ENCODE measurements at places on chromosomes 1 and 21.

DNA sequence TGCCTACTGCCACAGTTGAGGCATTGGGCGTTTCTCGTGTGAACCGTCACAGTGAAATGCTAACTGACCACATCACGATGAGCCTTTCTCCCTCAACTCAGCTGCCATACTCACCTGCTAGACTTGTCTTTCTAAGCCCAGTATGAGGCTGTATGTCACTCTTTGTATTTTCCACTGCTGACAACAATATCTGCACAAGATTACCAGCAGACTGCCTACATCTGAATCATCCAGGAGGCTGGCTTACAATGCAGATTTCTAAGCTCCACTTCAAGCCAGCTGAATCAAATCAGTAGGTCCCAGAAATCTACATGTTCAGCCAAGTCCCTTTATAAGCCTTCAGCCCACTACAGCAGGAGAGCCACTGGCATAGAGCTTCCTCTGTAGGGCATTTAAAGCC lies 355.0 kb upstream of the DUSP10 start:
- DNase-seq, result no peak

DNA sequence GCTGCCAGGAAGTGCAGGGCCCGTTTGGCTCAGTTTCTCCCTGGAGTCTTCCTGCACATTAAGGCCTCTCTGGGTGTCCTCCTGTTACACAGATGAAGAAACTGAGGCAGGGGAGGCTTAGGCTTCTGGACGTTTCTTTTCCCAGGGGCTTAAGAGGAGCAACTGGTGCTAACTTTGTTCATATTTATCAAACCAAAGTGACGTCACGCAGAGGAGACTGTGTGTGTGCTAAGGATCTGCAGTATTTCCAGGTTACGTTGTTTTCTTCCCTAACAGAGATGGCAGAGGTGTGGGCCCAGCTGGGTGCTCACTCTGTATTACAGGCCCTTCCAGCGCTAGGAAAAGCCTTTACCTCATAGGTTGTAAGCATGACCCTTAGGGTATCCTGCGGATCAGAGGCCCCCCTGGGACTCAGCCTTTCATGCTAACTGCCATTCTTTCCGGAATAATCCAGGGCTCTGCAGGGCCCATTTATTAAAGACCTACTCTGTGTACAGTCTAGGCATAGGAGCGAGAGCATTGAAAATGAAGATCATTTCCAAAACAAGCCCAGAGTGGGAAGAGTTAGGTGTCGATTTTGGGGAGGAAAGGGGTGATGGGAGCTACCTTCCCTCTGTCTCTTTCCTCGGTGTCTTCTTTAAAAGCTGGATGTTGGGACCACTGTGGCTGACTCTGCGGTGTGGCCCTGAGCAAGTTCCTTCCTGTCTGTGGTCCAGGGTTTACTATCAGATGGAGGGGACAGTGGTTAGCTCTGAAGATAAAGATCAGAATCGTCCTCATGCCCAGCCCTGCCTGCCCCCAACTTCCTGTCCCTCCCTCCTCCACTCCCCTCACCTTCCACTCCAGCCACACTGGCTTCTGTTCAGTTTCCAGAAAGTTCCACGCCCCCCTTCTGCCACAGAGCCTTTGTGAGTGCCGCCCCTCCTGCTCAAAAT lies 4.6 kb downstream of the AGTRAP start:
- DNase-seq, result no peak

GRCh38 chr1:241401156-241401555 lies 44.2 kb upstream of the RGS7 start:
- DNase-seq, result no peak

GRCh38 chr1:151887028-151887427 lies 22.3 kb downstream of the THEM4 start:
- DNase-seq, result no peak

DNA sequence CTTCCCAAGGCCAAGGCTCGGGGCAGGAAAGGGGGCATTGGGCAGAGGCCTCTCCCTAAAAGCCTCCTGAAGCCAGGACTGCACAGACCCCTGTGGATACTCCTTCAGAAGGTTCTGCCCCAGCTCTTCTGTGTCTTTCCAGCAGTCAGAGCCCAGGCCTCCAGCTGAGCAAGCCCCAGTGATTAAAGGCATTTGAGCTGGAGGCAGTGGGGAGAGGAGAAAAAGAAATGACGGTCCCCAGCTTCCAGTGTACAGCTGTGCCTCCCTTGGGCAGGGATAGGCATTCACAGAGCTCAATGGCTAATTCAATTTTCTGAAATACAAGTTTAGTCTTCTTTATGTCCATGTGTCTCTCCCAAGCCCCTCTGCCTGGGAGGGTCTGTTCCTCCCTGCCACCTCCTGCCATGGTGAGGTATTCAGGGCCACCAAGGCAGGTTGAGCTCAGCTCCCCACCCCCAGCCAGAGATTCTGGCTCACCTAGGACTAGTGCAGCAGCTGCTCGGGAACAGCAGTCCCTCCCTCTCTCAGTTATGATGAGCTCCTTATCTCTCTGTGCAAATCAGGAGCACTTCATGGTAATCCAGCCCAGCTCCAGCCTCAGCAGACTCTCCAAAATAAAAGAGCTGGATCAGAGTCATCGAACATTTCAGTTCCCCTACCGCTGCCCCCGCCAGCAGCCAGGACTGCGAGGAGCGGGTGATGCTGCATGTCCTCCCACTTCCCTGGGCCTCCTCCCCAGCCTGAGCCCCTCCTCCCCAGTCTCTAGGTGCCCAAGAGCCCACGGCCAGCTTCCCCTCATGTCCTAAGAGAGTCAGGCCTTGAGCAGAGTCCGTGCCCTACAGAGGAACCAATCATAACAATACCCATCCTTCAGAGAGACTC lies 208.4 kb upstream of the ZC3H12A start:
- DNase-seq, result no peak

DNA sequence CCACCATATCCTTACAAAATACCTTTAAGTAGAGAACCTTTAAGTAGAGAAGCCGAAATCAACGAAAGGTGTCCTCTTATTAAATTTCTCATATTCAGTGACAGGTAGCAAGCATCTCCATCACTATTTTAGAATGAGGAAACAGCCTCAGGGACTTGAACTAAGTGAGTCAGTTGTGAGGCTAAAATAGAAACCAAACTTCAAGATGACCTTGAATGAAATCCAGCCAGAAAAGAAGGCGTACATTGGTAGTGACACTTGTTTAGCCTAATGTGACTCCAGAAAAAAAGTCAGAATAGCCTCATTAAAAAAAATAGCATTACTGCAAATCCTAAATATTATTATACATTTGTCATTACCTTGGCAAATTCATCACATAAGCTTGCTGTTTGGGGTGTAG lies 20.1 kb downstream of the RGS8 start:
- no peak for DNase-seq

DNA sequence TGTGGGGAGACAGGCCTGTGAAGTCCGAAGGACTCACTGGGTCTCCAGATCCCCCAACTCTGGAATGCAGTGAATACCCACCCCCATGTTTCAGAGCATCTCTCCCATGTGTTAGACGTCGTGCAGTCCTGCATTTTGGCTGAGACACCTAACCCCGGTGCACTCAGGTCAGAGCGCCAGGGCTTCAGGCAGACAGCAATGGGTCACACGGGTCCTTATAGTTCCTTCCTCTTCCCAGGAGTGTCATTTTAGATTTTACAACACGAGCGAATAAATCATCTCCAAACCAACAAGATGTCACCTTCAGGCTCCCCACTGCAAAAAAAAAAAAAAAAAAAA lies 5.1 kb downstream of the PRRX1 start:
- no peak for DNase-seq

DNA sequence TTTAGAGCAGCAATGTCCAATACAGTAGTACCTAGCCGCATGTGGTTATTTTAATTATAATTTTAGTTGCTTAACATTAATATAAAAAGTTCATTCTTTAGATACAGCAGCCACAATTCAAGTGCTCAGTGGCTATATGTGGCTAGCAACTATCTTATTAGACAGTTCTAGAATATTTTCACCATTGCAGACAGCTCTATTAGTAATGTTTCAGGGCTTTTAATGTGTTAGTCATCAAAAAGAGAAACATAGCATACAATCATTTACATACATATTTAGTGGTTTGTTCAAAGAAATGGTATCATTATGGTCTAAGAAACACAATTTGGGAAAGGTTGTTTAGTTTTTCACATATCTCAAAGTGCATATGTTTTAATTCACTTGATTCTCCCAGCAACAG lies 66.6 kb upstream of the DYNLT5 start:
- no peak for DNase-seq

GRCh38 chr1:68115308-68115707 lies 64.9 kb upstream of the DIRAS3 start:
- no peak for DNase-seq

DNA sequence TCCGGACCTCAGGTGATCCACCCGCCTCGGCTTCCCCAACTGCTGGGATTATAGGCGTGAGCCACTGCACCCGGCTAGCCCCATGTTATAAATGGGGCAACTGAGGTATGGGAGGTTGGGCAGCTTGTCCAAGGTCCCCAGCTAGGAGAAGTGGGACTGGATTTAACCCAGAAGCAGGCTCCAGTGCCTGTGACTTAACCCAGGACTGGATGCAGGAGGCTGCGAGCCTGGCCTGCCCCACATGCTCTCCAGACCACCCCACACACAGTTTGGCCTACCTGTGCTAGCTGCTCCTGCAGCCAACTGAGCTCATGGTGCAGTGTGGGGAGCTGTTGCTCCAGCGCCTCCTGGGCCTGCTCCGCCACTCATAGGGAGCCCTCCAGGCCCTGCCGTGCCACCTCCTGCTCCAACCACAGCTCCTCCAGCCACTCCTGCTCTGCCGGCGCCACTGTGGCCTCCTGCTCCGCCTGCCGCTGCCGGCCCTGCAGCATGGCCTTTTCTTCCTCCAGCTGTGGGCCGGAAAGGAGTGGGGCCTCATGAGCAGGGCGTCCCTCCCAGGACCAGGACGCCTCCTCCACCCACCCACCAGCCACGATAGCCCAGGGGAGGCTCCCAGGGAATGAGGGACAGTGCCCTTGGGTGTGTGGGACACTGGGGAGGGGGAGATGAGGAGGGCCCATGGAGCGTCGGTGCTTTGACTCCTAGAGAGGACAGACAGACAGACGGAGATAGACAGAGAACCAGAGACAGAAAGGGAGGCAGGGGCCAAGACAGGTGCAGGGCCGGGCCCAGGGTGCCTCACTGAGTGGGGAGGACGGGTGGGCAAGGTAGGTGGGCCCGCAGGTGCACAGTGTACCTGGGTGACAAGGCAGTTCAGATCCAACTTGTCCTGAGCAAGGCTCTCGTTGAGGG lies 12.4 kb upstream of the NBPF1 start:
- no peak for DNase-seq

DNA sequence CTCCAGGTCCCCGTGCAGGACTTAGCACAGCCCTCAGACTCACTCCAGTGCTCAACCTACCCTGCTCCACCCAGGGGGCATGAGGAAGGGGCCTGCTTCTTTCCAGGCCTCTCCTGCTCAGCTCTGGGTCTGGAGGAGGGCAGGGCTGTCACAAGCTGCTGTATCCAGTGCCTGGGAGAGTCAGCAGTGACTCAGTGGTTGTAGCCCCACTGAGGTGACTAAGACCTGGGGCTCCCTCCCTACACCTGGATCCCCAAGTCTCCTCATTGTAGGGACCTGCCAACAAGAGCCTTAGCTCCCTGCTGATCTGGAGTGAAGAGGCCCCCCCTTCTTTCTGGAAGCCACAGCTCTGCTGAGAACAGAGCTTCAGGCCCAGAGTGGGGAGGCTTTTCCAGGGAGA lies 36.1 kb upstream of the FAM131C start:
- no peak for DNase-seq

GRCh38 chr1:203426870-203427269 lies 48.7 kb upstream of the PRELP start:
- DNase-seq, result no peak

DNA sequence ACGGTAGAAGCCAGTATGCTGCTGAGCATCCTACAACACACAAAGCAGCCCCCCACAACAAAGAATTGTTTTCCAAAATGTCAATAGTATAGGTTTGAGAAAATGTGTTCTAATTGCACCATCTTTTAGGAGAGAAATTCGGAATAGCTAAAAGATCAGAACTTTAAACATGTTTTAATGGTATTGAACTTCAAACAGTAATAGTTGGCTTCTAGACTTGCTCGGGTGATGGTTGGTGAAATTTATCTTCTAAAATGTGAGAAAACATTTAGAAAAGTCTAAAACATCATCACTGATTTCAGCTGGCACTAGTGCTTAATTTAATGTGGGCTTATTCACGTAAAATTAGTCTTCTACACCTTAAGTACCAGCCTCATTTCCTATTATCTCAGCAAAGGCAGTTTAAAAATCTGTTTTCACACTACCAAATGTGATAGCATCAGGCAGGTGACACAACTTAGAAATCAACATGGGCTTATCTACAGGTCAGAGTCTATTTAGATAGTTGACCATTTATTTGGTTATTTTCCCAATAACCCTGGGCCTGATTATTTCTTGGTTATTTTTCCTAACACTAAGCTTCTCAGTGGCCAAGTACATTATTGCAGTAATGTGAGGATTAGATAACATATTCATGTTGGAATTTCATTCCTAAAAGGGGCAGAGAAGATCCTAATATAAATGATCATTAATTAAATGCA lies 399.3 kb upstream of the PKN2 start:
- DNase-seq, result no peak

DNA sequence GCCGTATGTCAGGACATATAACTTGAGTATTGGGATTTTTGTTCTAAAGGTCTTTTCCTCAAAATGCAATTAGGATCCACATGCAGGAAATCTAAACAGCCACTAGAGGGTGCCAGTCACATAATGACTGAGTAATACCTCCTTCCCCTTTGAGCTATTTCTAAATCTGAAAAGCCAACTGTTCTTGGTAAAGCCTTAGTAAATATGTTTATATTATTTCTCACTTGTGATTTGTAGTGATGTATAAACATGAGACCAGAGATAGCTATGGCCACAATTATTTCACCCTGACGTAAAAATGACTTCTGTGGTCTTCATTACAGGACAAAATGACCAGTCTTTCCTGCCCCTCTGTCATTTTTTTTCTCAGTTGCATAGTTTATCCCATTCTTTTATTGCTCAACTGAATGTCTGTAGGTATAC lies 41.0 kb upstream of the DR1 start:
- no peak for DNase-seq

DNA sequence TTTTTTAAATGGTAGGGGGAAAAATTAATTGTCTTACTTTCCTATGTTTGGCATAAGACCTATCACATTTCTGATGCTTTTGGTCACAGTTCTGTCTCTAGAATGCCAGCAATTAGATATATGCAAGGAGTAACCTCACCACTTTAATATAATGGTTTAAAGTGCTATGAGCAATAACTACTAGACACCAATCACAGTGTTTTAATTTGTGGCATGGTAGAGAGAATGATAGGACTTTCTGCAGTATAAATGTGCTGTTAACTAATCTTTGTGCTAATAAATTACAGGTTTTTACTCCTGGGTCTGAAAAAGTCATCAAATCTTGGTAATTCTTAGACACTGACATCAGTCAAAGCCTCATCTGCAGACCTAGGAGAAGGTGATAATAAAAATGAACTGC lies 2110.3 kb downstream of the NCAM2 start:
- DNase-seq, result no peak

- DNase-seq, result no peak
These were observed 68.7 kb downstream of the NID1 start for GRCh38 chr1:235996048-235996785.

GRCh38 chr1:172394141-172394751 lies 26.2 kb upstream of the C1orf105 start:
- peak; percentile 34 for DNase-seq

- no peak for DNase-seq
These were observed 19.9 kb downstream of the OR2L13 start for GRCh38 chr1:248114890-248115289.

Measured in stimulated activated CD8-positive, alpha-beta memory T cell treated with anti-CD3 and anti-CD28 coated beads, Interleukin-2, amount 100 ng/mL, for 48 hours (primary cell).